ENCODE measurements at places on chromosomes 7 and 10. TPM values are rescaled to one million over a fixed set of nuclear protein-coding genes. Genes with fewer than 3 reads are reported as not detected.

DNA sequence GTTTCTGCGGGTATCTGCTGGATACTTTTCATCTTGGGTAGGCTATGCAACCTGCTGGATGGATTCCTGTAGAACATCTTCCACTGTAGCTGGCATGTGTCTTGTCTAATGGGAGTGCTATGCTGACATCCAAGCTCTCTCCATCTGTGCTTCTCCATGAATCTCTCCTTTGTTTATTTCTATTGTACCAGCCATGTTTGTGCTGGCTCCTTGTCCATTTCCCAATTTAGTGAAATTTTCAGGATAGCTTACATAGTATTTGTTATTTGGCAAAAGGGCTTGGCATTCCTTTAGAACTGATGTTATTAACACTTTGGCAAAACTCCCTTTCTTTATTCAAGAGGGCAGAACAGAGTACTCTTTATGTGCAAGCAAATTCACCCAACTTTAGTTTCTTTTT, 198.0 kb downstream of the CSTF2T start:
- H3K27me3 ChIP-seq: peaks cover 2% of the 10 kb centered on the region
- no peak overlapping the region for H3K4me3 ChIP-seq
- no peak for DNase-seq
- no peak overlapping the region for H3K27ac ChIP-seq
- no peaks in the 10 kb centered on the region for H3K4me1 ChIP-seq

- H3K4me1 ChIP-seq: peaks cover 35% of the 10 kb centered on the region
- H3K4me3 ChIP-seq: no peak overlapping the region
- H3K36me3 ChIP-seq: no peaks in the 10 kb centered on the region
- peaks cover 7% of the 10 kb centered on the region for H3K27me3 ChIP-seq
- no peak overlapping the region for H3K27ac ChIP-seq
- DNase-seq: no peak
Measured at GRCh38 chr10:602391-603005, 87.0 kb downstream of the DIP2C start.

The PAX4 gene
- total RNA-seq: 0.33 TPM

- no peak overlapping the region for H3K27ac ChIP-seq
- H3K27me3 ChIP-seq: no peaks in the 10 kb centered on the region
- no peak overlapping the region for H3K4me3 ChIP-seq
- no peaks in the 10 kb centered on the region for H3K36me3 ChIP-seq
Measured at GRCh38 chr7:133625046-133625445, 372.2 kb downstream of the EXOC4 start.

The IDI2 gene
- total RNA-seq: not detected

GRCh38 chr7:47594406-47594805, 12.5 kb upstream of the TNS3 start:
- no peak overlapping the region for H3K27ac ChIP-seq
- DNase-seq: no peak
- peaks cover 4% of the 10 kb centered on the region for H3K27me3 ChIP-seq

Data from endothelial cell (in vitro differentiated cells).